ENCODE measurements at places on chromosomes 1 and 21. TPM values are rescaled to one million over a fixed set of nuclear protein-coding genes. Genes with fewer than 3 reads are reported as not detected.

ERICH3 gene
- not detected for total RNA-seq

GRCh38 chr1:225863167-225863566 lies 19.0 kb downstream of the TMEM63A start:
- H3K4me1 ChIP-seq: peaks cover 31% of the 10 kb centered on the region
- DNase-seq: no peak
- H3K27ac ChIP-seq: no peak overlapping the region
- no peak overlapping the region for H3K4me3 ChIP-seq

DNA sequence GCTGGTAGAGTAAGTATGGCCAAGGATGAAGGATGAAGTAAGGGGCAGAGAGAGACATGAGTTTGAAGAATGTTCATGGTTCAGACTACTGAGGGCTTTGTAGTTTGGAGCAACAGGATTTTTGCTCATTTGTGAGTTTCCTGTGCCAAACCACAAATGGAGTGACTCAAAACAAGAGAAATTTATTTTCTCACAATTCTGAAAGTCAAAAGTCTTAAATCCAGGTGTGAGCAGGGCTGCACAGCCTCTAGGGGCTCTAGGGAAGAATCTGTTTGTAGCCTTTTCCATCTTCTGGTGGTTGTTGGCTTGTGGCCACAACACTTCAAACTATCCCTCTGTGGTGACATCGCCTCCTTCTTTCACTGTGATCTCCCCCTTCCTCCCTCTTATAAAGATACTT lies 58.9 kb downstream of the RHOU start:
- H3K27ac ChIP-seq: no peak overlapping the region
- H3K4me3 ChIP-seq: no peak overlapping the region
- H3K27me3 ChIP-seq: no peaks in the 10 kb centered on the region

GRCh38 chr1:245915406-245915805 lies 591.7 kb downstream of the SMYD3 start:
- H3K4me3 ChIP-seq: no peak overlapping the region
- H3K4me1 ChIP-seq: no peaks in the 10 kb centered on the region
- no peak for DNase-seq
- no peak overlapping the region for H3K27ac ChIP-seq
- H3K36me3 ChIP-seq: peaks cover 2% of the 10 kb centered on the region
- no peaks in the 10 kb centered on the region for H3K27me3 ChIP-seq

DNA sequence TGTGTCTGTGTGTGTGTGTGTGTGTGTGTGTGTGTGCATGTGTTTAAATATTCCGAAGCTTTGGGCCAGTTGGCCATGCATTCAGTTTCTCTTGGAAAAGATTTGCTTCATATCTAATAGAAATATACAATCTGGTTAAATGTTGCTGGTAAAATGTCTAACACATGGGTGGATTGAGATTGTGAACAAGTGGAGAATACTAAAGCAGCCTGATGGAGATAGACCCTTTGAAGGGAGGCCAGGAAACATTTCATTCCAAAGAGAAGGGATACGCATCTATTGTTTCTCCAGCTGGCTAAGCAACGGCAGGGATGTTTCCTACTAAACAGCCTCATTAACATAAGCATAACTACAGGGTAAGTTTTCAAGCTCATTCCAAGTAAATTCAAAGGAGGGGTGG lies 257.5 kb upstream of the PTBP2 start:
- no peaks in the 10 kb centered on the region for H3K36me3 ChIP-seq
- H3K4me1 ChIP-seq: no peaks in the 10 kb centered on the region
- no peaks in the 10 kb centered on the region for H3K27me3 ChIP-seq
- DNase-seq: no peak

DNA sequence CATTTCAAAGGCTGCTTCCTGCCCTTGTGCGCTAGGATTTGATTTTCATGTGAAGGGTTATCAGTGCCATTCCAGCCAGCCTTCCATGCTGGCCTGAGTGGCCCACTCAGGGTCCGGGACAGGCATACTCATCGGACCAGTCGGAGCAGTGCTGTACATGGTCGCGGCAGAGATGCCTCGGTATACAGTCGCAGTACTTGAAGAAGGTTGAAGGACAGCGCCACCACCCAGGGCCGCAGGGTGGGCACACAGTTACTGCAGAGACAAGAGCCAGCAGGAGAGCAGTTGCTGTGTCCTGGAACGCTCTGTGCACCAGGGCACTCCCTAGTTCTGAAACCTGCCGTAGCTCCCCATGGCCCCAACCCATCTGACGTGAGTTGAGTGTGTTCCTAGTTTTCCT lies 9.1 kb downstream of the LDLRAD1 start:
- no peak overlapping the region for H3K27ac ChIP-seq
- no peak for DNase-seq
- H3K27me3 ChIP-seq: peaks cover 6% of the 10 kb centered on the region
- no peaks in the 10 kb centered on the region for H3K36me3 ChIP-seq

- H3K36me3 ChIP-seq: no peaks in the 10 kb centered on the region
- no peak overlapping the region for H3K27ac ChIP-seq
- H3K27me3 ChIP-seq: peaks cover 37% of the 10 kb centered on the region
- peaks cover 8% of the 10 kb centered on the region for H3K4me1 ChIP-seq
Observed at GRCh38 chr1:2046174-2046917, 3.9 kb upstream of the PRKCZ start.

GRCh38 chr1:40247655-40248054 lies at the start of gene TMCO2:
TSS of gene TMCO2 (plus strand) at chr1:40247937. CDS start at chr1:40247994, 57 bp downstream.
- peaks cover 21% of the 10 kb centered on the region for H3K4me1 ChIP-seq
- no peaks in the 10 kb centered on the region for H3K36me3 ChIP-seq
- no peaks in the 10 kb centered on the region for H3K27me3 ChIP-seq
- no peak within 1 kb of the TSS for H3K4me3 ChIP-seq

DNA sequence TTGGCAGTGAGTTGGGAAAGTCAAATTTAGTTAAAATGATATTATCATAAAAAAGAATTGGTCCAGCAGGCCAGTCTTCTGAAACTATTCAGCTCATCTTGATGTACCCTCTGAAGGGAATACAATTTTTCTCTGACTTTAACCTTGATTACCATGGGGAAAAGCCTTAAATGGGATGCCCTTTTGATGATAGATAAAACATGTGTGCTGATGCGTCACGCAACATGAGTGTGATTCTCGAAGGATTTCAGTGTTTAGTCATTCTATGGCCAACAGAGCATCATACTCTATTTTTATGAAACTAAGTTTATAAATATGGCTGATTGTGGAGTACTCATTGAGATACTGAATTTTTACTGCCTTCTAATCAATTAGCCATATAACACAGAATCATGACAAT lies 171.5 kb downstream of the ZNF281 start:
- H3K36me3 ChIP-seq: no peaks in the 10 kb centered on the region
- H3K4me3 ChIP-seq: no peak overlapping the region
- H3K27me3 ChIP-seq: peaks cover 41% of the 10 kb centered on the region
- peaks cover 6% of the 10 kb centered on the region for H3K4me1 ChIP-seq
- peak; percentile 10 for DNase-seq
- no peak overlapping the region for H3K27ac ChIP-seq

- no peak for DNase-seq
- H3K4me1 ChIP-seq: peaks cover 6% of the 10 kb centered on the region
- H3K27ac ChIP-seq: no peak overlapping the region
- no peak overlapping the region for H3K4me3 ChIP-seq
- no peaks in the 10 kb centered on the region for H3K36me3 ChIP-seq
Observed at GRCh38 chr1:247114351-247115140, 10.4 kb upstream of the ZNF669 start.

DNA sequence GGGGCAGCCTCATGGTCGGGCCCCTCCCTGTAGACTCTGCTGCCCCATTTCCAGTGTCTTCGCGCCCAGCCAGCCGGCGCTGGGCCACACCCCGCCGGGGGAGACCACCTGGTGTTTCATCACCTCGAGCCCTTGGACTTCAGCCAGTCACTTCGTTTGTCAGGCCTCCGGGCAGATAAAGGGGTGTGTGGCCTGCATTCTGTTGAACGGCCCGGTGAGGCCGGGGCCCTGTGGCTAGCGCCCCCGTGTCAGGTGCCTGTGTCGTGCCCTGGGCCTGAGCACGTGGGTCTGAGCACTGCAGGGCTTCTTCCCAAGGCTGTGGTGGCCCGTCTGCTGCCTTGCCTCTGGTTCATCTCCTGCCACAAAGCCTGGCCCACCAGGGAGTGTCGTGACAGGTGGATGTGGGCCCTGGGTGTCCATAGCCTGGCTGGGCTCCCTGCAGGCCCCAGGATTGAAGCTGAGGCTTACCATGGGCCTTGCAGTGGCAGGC lies 65.2 kb upstream of the DIP2A start:
- H3K27ac ChIP-seq: no peak overlapping the region
- peaks cover 22% of the 10 kb centered on the region for H3K36me3 ChIP-seq
- no peaks in the 10 kb centered on the region for H3K27me3 ChIP-seq

- no peak overlapping the region for H3K4me3 ChIP-seq
- no peak for DNase-seq
- H3K4me1 ChIP-seq: peaks cover 48% of the 10 kb centered on the region
Observed at GRCh38 chr1:198604975-198605374, 33.9 kb upstream of the PTPRC start.

GRCh38 chr1:231407547-231408396 lies 14.3 kb downstream of the EGLN1 start:
- peaks cover 19% of the 10 kb centered on the region for H3K36me3 ChIP-seq
- no peak overlapping the region for H3K27ac ChIP-seq
- H3K4me3 ChIP-seq: no peak overlapping the region
- H3K27me3 ChIP-seq: no peaks in the 10 kb centered on the region

DNA sequence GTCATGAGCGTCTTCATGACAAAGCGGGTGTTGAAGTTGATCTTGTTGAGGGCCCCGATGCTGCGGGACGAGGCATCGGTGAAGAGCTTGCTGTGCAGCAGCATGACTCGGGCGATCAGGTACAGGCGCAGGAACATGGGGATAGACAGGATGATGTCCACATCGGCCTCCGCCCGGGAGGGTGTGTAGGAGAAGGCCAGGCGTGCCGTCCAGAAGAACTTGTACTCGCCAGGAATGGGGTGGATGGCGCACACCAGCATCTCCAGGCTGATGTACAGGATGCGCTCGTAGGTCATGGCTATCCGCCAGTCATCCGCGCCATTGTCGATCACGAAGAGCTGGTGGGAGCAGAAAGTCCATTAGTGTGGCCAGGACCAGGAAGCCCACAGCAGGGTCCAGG lies 98.0 kb downstream of the KCNN3 start:
- DNase-seq: no peak
- no peaks in the 10 kb centered on the region for H3K27me3 ChIP-seq
- H3K36me3 ChIP-seq: no peaks in the 10 kb centered on the region
- peaks cover 12% of the 10 kb centered on the region for H3K4me1 ChIP-seq
- H3K27ac ChIP-seq: no peak overlapping the region

Measured in activated CD4-positive, alpha-beta T cell treated with anti-CD3 and anti-CD28 coated beads, Interleukin-2, amount 10 ng/mL, durations not matched to agents 24 days and 14 days (primary cell).